Activated T-cell treated with anti-CD3 and anti-CD28 coated beads for 48 hours (primary cell): ENCODE measurements at places on chromosomes 1 and 21.

GRCh38 chr1:223827193-223827663, 18.5 kb downstream of the TP53BP2 start:
- DNase-seq = no peak

- no peak for DNase-seq
These were observed 51.9 kb downstream of the MORN1 start for GRCh38 chr1:2339206-2340085.

GRCh38 chr1:226365831-226366231, 42.1 kb downstream of the PARP1 start:
- no peak for DNase-seq

- no peak for DNase-seq
These were observed 37.9 kb upstream of the PTPRF start for GRCh38 chr1:43492826-43493225.

DNA sequence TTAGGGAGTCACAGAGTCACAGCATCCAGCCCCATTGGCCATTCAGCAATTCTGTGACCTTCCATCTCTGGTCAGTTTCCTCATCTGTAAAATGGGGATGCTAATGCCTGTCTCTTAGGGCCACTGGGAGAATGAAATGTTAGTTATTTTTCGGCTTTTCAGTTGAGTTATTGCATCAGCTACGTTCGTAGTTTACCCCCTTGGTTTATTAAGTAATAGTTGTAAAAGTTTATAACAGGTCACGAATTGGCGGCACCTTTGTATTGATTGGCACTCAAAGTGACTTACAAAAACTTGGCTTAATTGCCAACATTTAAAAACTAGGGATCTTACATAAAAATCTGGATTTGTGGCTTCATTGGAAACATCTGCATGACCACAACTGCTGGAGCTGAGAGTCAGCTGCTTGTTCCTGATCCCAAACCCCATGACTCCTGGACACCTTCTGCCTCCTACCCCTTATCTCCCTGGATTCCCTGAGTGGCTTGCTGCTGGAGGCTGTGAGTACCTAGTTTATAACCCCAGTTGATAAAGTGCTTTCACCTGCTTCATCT, 23.0 kb upstream of the SLC1A7 start:
- DNase-seq = no peak

DNA sequence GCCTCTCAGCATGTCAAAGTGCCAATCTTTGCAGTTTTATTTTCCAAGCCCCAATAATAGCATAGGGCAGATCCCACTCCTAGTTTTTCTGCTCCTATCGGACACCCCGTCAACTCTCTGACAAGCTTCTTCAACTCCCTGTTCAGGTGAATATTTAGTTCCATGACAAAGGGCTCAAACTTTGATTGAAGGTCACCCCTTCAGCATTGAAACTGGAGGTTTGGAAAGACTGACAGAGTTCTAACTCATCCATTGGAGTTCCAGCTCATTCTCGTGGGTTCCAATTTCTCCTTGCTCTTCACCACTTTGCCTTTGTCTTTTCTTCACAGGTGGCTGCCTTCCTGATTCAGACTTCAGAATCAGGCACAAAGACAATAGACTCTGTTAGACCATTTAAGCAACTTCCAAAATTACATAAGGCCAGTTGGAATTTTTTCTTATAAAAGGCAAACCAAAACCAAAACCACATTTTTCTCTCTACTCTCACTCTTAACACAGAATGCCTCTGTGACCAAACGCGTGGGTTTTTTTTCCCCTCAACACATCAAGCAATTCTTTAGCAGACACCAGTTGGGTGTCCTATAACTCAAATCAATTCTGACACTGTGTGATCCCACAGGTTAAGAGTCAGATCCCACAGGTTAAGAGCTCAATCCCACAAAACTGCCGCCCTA, 169.3 kb upstream of the USP25 start:
- DNase-seq = no peak
